EL (cell line): ENCODE measurements at places on chromosomes 2 and 18.

DNA sequence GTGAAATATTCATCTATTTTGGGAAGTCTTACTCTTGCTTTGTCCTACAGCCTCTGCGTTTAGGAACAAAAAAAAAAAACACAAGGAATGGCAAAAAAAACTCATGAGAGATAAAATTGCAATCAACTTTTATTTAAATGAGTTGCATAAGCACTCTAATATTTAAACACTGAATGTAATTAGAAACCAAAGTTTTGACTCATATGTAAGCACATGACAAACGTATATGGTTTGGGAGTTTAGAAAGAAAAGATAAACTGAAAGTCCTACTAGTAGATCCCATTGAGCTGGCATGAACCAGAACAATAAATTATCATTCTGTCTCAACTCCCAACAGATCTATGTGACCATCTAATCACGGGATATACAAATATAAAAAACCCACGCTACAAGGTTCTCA lies 44.8 kb downstream of the REV1 start:
- no peak for DNase-seq

- peak; percentile 70 for DNase-seq
These were observed 42.3 kb downstream of the SERPINB7 start for GRCh38 chr18:63817441-63818051.

GRCh38 chr2:232316461-232317330 lies 61.9 kb upstream of the ALPP start:
- no peak for DNase-seq

GRCh38 chr2:43778233-43778632 lies 4.4 kb downstream of the DYNC2LI1 start:
- no peak for DNase-seq

DNA sequence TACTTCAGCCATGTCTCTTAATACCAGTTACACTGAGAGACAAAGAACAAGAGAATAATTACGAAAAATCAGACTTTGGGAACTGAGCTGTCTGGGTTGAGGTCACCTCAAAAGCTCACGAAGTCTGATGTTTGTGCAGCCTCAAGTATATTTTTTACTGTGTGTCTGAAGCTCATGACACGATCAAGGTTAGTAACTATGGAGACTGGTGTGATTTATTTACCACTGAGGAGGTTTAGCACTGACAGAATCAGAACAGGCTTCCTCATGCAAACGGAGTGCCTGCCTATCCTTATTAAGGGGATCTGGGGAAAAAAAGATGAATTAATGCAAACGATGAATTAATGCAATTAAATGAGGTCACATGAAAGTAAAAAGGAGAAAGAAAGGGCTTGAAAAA lies 61.1 kb upstream of the RAPH1 start:
- DNase-seq, result no peak

- peak; percentile 99 for DNase-seq
These were observed 200.5 kb downstream of the ACKR3 start for GRCh38 chr2:236769981-236770671.

DNA sequence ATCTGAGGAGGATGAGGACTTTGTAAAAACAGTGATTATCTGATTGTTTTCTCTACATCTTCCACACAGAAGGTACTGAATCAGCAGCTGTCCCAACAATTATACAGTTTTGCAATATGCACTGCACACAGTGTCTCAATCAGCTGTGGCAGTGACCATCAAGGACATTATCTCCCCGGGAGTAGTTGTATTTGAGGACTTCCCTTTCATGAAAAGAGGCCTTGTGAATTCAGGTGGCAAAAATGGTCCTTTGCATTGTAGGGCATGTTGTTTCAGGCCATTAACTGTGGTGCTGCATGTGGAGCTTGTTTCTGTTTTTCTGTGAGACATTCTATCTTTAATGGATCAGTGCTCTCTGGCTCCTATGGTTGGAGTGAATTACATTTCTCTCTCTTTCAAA lies 779.4 kb upstream of the FSHR start:
- no peak for DNase-seq

- peak; percentile 48 for DNase-seq
These were observed 27.9 kb upstream of the CDCA7 start for GRCh38 chr2:173326806-173327205.

- peak; percentile 96 for DNase-seq
These were observed 355.2 kb upstream of the UBE2E3 start for GRCh38 chr2:180625006-180625844.

- no peak for DNase-seq
These were observed 120.0 kb downstream of the STK39 start for GRCh38 chr2:168127371-168127770.

DNA sequence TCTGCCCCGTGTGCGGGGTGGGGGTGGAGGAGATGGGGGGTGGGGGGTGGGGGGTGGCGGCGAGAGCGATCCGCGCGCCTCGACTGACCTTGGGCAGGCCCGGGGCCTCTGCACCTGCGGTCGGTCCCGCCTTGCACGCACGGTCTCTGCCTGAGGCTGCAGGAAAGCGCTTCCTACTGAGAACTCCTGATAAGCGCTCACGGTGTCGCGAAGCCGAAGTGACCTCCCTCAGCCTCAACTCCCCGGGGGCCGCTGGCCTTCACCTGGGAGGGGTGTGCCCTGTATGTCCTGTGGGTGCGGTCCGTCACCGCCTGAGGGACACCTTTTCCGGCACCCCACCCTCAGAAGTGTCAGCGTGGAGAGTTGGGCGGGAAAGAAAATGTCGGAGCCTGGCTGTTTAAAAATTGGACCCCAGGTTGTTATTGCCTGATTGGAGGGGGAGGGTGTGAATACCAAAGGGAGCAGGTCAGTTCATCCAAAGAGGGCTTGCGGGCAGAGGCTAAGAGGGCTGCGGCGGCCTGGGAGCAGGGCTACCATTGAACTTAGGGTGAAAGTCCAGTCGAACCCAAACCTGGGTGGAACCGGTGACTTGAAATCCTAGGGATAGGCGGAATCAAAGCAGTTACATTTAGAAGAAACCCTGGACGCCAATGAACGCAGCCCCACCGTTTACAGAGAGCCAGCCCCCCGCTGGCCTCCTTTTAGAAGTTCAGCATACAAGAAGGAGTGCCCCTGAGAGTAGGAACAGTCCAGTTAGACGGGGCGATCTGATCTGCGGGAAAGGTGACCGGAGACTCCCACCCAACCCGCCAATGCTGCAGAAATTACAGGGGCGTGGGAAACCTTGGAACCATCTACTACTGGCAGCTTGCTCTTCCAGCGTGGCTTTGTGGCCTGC lies 1.2 kb downstream of the MAL start:
- no peak for DNase-seq

- no peak for DNase-seq
These were observed 523.1 kb downstream of the PLCL1 start for GRCh38 chr2:198327526-198327925.

DNA sequence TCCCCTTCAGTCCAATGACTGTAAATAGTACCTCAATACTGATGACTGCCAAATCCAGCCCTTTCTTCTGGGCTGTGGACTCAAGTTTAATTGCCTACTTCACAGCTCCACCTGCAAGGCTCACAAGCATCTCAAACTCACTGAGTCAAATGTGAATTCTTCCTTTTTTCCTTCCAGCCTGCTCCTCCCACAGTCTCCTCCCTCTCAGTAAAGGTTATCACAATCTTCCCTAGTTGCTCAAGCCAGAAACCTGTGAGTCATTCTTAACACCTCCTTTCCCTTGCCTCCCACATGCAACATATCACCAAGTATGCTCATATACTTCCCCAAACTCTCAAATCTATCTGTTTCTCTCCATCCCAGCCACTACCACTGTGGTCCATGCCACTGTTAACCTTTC lies 3.7 kb upstream of the MFSD6 start:
- DNase-seq, result peak; percentile 40

- peak; percentile 65 for DNase-seq
These were observed 417.5 kb downstream of the NUP35 start for GRCh38 chr2:183541766-183542165.

DNA sequence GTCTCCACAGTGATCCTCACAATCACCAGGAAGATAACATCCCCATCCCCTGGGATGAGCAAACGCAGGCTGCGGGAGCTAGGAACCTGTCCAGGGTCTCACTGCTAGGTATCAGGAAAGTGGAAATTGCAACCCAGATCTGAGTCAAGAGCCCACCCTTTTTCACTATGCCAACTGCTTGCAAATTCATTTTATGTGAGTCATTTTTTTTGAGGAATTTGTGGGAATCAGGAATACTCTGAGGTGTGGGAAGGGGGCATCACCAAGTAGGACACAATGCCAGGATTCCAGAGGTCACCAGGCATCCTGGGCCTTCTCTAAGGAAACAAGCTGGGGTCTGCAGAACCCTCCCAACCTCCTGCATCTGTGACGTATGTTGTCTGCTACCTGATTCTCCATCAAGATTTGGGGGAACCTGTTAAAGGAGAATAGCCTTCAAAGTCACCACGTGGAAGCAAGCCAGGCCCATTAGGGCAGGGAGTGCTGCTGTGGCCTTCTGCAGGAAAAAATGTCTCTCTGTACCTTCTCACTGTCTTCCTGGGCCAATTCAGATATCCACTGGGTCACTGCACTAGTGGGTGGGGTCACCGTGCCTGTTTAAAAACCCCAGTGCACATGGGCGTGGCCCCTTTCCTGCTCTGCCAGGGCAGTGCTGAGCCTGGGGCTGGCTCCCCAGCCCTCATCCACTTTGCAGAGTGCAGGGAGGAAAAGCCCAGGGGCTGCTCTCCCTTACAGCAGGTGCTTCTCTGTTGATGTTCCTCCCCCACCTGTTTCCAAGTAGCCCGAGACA lies 50.2 kb downstream of the MCFD2 start:
- peak; percentile 41 for DNase-seq

GRCh38 chr2:21761361-21761760 lies 637.6 kb downstream of the TDRD15 start:
- DNase-seq, result no peak

DNA sequence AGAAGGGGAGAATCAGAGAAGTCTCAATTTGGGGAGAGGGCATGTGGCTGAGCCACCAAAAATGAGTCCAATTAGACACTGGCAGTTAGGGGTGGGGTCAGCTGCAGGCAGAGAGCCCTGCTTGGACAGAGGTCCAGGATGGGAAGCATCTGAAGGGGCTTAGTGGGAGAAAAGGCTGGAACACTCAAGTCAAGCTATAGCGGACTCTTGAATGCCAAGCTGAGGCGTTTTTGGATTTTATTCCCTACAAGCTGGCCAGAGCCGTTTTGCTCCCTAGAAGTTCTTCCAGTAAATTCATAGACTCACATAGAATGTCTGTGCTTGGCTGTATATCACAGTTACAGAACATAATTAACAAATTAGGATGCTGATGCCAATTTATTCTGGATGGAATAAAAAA lies 172.8 kb downstream of the ACOXL start:
- no peak for DNase-seq

GRCh38 chr2:128457716-128458115 lies 139.0 kb upstream of the HS6ST1 start:
- DNase-seq, result no peak

- peak; percentile 24 for DNase-seq
These were observed 158.6 kb downstream of the PIK3C3 start for GRCh38 chr18:42113529-42114191.

DNA sequence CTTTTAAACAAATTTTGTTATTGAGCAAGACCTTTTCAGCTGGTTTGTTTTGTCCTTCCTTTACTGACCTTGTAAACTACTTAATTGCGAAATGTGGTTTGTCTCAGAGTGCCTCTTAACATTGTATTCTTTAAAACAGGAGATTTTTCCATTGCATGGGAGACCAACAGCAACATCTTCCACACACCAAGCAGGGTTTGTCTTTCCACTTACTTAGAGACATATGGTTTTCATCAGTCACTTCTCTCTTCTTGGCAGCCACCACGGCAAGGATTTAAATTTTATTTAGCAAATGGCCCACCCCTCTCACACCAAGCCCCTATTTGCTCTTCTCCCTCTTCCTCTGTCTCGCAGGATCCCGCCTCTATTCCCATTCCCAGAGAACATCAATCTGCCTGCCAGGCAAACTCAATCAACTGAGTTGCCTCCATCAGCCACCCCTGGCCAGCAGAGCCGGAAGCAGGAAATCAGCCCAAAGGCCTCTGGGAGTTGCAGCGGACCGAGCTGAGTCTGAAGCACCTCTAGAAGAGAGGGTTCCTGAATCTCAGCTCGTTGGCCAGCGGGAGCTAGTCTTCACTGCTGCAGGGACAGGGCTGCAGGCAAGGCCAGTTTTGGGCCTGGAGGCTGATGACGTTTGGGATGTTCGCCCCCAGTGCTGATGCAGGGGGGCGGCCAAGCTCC lies 11.3 kb upstream of the CIB4 start:
- DNase-seq, result no peak

- no peak for DNase-seq
These were observed 174.2 kb downstream of the SLC39A10 start for GRCh38 chr2:195830968-195831950.

DNA sequence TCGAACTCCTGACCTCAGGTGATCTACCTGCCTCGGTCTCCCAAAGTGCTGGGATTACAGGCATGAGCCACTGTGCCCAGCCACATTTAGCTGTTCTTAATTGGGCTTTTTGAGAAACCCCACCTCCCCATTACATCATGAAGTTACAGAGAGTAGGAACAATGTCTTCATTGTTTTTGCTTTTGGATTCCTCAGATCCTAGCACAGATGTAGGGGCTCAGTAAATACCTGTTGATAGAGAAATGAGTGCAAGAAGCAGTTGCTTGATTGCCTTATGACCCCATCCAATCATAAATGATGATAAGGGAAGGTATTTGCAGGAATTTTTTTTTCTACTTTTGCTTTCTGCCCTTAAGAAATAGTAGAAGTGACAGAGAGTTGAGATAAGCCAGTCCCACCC lies 25.4 kb downstream of the GREB1L start:
- no peak for DNase-seq

- no peak for DNase-seq
These were observed 211.2 kb downstream of the AGPS start for GRCh38 chr2:177603768-177604167.

DNA sequence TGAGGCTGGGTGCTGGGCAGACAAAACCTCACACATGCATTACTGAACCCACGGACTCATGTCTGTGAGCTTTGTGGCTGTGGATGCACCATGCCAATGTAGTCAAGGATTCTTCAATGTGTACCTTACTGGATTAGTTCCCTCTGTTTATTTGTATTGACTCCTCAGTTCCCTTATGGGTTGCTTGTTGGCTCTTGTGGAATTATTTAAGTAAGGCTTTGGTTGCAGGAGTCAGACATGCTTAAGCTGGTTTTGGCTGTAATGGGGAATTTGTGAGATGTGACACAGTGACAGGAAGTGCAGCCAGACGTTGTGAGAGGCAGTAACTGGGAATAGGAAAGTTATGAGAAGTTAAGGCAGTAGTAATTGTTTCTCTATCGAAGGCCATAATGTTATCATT lies 13.6 kb upstream of the IL1RN start:
- no peak for DNase-seq

DNA sequence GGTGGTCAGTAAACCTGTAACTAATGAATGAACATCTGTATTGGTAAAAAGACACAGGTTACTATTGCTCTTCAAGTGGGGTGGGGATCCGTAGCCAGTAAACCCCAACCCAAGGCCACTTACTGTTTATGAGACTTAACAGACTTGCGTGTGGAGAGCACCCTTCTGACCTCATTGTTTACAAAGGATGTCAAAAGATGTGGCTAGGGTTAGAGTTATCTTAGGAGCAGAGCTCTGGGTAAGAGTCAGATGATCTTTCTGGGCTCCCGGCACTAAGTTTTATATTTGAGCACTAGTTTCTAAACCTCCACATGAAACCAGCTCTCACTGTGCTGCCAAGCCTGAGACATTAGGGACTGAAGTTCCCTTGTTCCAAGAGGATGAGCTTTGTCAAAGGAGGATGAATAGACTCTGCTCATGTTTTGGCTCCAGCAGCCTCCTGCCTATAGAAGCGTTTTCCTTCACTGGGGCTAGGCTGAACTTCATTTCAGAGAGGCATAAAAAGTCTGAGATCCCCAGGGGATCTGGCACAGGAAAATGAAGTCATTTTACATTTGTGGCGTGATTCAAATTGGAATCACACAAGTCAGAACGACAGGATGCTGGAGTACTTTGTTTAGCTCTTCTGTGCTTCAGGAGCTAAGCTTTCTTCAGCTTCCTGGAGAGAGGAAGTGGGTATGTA lies 403.1 kb upstream of the TRIB2 start:
- DNase-seq, result no peak
